ENCODE measurements at places on chromosomes 5 and 9.

DNA sequence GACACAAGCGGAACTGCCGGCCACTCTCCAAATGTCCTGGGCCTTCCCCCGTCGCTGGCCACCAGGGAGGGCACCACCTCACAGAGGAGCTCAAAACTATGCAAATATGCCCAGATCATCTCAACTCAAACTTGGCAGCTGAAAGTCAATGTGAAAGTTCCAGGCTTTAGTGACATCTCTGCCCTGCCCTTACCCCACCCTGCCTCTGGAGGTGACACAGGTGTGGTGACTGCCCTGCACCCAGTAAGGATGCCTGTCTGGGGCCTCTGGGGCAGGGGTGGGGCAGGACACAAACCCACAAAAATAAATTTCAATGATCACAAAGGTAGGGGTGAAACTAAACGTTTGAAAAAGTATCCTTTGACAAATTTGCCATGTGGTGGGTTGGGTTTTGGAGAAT lies 213.4 kb downstream of the HSPA4 start:
- no peak for DNase-seq

DNA sequence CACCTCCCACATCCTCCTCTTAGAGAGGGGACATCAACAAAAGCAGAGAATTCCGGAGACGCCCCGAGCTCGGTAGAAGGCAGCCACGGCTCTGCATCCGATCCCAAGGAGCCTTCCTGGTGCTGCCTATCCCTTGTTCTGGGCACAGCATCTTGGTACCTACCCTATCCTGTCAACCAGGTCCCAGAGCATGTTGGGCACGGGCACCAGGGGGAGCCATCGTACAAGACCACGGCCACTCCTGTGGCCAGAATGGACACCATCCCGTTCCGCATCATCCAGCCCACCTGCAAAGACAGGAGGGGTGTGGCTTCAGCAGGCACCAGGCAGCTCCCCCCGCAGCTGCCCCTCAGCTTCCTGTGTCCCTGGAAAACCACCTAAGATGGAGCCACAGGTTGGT lies 62.7 kb upstream of the ZNF354A start:
- no peak for DNase-seq

GRCh38 chr5:117667105-117667504 lies 1092.5 kb upstream of the SEMA6A start:
- no peak for DNase-seq

GRCh38 chr9:136107155-136107952 lies 11.3 kb downstream of the TMEM250 start:
- no peak for DNase-seq

DNA sequence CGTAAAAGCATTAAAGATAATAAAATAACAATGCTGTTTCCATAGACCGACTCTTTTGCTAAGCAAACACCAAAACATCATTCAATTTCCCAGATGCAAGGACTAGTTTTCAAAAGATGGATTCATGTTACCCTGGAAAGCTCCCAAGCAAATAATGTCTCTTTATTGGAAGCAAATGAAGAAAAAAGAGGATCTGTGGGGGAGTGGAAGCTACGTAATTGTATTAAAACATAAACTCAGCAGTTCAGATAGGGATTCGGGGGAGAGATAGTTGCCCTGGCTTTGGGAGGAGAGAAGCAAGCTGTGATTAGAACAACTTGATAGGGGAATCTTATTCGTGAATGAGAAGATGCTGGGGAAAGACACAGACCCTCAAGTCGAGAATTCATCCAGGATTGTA lies 491.0 kb upstream of the CLINT1 start:
- DNase-seq: no peak

- DNase-seq: no peak
These were observed 130.7 kb downstream of the EDIL3 start for GRCh38 chr5:84253946-84254345.

- DNase-seq: no peak
These were observed 457.3 kb upstream of the ARRDC3 start for GRCh38 chr5:91840412-91840811.

DNA sequence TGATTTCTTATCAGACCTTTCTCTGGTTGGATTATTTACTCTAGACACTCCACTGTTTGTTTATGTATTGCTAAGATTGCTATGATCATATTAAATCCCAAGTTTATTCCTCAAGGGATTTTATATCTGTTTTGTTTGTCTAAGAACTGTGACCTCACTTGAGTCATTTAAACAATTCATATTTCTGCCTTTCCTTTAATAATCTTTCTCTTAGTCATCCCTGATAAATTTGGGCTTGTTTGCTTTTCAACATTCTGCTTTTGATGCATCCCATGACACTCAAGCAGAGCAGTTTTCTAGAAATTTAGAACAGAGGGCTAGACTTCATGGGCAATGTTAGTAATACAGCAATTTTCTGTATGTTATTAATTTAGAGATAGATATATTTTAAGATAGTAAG lies 231.6 kb upstream of the TNC start:
- no peak for DNase-seq

DNA sequence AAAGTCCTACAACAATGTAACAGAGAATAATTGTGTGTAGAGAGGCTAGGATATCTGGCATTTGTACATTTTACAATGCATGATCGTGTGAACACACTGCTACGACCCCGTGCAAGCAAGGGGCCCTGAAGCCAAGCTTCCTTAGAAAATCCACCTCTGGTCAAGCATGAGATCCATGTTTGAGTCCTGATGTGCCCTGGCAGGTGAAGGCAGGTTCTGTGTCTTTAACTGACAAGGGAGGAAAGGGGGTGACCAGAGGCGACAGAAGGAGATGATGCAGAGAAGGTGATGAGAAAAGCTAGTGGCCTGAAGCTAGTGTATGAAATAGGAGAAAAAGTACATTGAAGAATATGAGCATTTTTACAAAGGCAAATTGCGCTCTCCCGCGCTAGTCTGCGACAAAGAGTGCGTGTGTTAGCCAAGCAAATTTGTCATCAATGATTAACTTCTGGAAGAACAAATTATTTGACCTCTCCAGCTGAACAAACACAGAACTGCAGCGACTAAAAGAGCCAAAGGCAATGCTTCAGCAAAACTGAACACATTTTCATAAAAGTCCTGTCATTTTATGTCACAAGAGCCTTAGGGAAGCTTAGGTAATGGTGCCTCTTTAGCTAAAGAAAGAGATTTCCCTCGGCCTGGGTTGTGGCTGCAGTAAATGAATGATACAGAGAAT lies 101.7 kb upstream of the DAPK1 start:
- DNase-seq: no peak

DNA sequence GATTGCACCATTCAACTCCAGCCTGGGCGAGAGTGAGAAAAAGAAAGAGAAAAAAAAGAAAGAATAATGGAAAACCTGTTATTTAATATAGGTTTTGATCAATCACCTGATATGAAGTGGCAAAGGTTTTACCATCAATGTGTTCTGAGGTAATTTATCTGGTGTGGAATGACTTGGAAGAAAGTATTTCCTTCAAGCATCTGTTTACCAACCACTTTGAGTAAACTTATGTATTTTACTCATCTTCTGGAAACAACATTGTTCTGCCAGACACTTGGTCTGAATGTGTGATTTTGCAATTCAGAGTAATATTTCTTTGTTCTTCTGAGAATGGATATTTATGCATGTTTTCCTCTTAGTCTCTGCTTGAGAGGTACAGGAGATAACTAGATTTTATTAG lies 24.3 kb downstream of the KIF2A start:
- DNase-seq: no peak

DNA sequence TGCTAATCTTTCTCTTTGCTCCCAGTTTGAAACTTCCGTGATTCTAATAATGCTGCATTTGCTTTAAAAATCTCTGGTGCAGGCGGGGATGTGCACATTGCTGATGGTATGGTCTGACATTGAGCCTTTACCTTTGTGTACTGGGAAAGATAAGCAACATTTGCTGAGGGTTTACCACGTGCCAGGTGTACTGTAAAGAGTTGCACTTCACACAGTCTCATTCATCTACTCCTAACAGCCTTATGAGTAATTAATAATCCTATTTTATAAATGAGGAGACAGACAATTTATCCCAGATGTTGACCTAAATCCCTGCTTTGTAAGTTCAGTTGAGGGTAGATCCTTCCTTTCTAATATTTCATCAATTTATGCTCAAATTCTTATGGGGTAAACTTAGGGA lies 726 bp upstream of the ADGRV1 start:
- DNase-seq: no peak

DNA sequence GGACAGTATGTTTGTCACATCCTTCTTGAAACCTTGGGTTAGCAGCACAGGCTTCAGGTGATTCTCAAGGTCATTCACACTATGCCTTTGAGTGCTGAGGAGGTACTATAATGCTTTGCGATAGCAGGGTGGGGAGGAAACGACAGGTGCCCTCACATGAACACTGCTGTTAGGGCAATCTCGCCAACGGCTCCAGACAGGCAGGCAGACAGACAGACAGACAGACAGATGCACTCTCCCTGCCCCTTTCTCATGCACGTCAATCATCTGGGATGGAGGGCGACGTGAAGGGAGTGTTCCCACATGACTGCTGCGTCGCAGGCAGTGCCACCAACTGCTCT lies 82.9 kb downstream of the RAPGEF1 start:
- DNase-seq: no peak

DNA sequence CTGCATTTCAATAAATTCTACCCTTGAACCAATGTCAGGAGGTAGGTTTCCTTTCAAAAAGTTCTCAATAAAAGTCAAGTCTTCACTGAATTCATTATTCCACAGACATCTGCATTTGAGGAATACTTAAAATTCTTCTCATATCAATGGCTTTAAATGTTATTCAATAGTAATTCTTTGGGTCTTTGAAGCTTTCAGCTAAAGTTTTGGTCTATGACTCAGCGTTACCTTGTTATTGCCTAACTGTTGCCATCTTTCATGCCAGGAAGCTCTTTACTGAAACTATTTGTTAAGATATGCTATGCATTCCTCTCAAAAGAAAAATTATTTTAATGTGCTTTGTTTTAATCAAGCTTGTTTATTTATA lies 170.5 kb downstream of the NNT start:
- peak; percentile 65 for DNase-seq

DNA sequence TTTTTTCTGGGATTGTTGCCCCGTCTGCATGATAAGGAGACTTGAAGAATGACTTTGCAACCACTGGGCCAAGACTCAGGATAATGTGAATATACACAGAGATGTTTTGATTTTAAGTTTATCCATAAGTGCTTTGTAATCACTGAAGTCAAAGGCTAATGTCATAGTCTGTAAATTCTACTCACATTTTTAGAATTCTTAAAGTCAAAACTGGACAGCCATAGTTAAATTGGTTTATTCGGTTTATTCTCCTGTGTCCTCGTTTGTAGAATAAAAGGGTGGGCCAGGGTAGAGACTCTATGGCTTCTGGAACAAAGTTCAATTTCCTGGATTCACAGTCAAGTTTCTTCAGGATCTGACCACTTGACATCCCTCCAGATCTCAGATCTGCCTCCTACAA lies 327.7 kb upstream of the TNC start:
- no peak for DNase-seq

DNA sequence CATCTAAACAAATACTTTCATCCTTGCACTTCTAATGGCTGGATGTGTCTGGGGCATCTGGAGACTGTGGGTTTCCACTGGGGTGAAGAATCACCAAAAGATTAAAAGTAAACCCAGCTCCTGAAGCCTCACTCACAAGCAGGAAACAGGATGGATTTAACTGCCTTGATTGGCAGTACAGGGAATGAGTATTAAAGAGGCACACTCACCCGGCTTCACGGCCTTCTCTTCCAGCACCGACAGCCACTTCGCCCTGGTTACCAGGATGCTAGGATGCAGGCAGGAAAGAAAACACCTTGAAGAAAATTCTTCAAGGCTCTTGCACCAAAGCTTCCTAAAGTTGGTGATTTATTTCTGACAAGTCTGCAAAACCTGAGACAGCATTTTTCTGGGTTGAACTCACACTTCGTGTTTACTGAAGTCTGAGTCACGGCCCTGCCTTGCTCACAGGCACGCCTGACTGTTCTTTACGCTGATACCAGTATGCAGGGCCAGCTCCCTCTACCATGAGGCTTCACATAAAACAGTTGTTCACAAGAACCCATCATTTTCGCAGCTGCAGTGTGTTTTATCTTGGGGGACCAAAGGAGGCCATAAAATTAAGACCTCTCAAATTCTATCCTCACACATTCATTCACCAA lies 56.5 kb upstream of the ZNF354A start:
- DNase-seq: peak; percentile 27

DNA sequence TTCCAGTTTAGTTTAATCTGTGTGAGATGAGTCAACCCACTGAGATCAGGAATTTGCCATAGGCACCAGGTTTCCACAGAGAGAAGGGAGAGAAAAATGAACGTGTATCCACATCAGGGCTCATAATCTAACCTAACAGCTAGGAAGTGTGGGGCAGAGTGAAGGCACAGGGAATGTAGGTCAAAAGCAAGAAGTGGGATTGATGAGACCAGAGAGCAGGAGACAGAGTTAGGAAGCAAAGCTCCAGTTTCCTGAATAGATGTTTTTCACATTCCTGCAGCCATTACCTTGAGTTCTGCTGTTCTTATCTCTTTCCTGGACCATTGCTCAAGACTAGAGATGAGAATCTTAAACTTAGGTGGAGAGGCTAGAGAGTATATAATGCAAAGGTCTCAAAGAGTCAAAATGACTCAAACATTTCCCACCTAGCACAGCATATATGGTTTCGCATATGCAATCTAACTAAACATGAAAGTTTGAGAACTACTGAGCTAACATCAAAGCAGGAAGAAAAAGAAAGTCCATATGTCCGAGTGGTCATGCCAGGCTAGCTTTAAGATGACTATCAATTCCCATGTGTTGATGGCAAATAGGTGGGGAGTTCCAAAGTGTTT lies 41.1 kb upstream of the GNAQ start:
- no peak for DNase-seq

GRCh38 chr5:95962785-95963184 lies 1.1 kb upstream of the ELL2 start:
- no peak for DNase-seq

- no peak for DNase-seq
These were observed 47.8 kb upstream of the IL17B start for GRCh38 chr5:149426931-149427330.

DNA sequence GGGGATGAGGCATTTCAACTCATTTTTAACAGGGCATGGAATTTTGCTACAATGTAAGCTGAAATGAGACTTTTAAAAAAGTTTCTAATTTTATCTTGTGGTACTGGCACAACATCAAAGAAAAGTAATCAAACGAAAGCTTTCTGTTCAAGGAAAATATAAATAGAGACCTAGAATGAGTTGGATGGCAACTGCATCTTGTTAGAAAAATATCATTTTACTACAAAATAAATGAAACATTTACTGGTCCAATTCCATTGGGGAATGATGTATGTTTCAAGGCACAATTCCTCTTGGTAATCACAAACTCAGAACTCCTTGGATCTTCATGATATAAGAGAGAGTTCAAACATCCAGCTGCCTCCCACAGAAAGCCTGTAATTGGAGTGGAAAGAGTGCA lies 102.8 kb downstream of the HMHB1 start:
- no peak for DNase-seq

- DNase-seq: no peak
These were observed 84.5 kb downstream of the TMEM167A start for GRCh38 chr5:82992646-82993045.

- DNase-seq: peak; percentile 24
These were observed 32.1 kb downstream of the MTMR12 start for GRCh38 chr5:32280656-32281081.

DNA sequence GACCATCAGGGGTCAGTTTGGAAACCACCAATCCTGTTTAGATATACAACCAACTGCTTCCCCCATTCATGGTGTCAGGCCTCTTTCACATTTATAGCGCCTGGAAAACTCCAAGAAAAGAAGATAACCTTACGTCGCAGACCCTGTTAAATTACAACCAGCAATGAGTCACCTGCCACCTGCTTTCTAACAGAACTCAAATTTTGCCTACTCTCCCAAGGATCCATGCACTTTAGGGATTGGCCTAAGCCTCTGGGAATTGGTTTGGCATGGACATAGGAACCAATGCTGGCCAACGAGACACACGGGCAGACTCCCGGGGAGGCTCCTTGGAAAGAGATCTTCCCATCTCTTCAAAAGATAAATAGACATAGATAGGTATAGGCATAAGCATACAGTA lies 87.0 kb downstream of the FEM1C start:
- no peak for DNase-seq
